SHP77 treated with DMSO at 0.1 percent for 48 hours (cell line): ENCODE measurements at places on chromosomes 16 and 17.

DNA sequence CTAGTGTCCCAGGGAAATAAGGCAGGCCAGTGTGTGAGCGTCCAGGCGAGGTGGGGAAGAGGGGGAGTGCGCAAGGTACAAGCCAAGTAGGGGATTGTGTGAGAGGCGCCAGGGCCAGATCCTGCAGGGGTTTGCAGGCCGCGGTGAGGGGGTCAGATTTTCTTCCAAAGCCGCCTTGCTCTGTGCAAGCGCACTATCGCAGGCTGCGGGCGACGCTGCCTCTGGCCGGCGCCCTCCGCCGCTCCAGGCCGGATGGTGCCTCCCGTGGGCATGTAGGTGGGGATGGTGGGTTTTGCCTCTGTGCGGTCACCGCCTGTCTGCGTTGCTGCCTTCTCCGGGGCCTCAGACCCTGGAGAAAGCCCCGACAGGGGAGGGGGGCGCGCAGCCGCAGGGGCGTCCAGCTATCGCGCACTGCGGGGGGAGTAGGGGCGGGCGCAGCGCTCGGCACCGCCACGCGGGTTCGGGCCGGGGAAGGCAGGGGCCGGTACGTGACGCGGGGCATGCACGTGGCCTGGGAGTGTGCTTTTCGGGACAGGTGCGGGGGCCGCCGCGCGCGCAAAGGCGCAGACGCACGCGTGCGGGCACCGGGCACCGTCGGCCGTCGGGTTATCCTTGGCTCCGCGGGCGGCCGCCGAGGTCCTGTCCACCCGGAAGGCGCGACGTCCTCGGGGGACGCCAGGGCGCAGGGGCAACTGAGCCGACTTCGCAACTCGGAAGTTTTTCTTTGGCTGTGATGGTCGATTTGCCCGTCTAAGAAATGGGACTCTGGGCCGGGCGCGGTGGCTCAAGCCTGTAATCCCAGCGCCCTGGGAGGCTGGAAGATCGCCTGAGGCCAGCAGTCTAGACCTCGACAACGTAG is 1.1 kb upstream of the HAPSTR1 start:
- no peak for DNase-seq

GRCh38 chr17:10111907-10112452 is 86.4 kb downstream of the GAS7 start:
- DNase-seq = no peak

- no peak for DNase-seq
These were observed 104.7 kb upstream of the CDH5 start for GRCh38 chr16:66261826-66262225.

- no peak for DNase-seq
These were observed 37.8 kb downstream of the GNA13 start for GRCh38 chr17:65018610-65019316.

- peak; percentile 98 for DNase-seq
These were observed 20.0 kb upstream of the RASD1 start for GRCh38 chr17:17515934-17516930.

- DNase-seq = no peak
These were observed 378.6 kb upstream of the C16orf82 start for GRCh38 chr16:26688105-26688504.

GRCh38 chr17:72296456-72296855 is 175.6 kb downstream of the SOX9 start:
- no peak for DNase-seq

DNA sequence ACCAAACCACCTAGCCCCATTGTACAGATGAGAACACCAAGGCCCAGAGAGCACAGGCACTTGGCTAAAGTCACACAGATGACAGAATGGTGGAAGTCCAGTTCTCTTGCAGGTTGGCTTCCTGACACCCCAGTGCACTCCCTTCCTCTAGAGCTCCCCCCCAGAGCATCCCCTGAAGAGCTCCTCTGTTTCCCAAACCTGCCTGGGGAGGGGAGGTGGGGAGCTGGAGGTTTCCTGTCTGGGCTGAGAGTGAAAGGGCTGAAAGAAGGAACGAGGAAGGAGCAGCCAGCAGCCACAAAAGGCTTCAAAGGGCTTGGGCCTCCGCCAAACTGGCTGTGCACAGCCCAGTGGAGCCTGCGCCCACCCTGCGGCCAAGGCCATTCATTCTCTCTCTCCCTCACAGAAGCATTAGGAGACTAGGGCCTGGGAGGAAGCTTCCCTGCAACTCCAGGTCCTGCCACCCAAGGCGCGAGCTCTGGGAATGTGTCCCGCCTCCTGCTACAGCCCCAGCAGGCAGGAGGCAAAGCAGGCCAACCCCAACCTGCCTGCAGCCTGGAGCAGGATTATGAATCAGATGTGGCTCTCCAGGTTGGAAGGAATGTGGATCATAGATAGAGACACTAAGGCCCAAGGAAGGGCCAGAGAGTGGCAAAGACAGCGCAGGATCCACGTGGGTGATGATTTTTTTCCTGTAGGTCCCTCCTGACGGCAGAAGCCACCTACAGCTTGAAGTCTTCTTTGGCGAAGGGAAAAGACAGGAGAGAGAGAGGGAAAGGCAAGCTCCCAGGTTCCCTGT is 913 bp downstream of the SLC13A5 start:
- DNase-seq = no peak

DNA sequence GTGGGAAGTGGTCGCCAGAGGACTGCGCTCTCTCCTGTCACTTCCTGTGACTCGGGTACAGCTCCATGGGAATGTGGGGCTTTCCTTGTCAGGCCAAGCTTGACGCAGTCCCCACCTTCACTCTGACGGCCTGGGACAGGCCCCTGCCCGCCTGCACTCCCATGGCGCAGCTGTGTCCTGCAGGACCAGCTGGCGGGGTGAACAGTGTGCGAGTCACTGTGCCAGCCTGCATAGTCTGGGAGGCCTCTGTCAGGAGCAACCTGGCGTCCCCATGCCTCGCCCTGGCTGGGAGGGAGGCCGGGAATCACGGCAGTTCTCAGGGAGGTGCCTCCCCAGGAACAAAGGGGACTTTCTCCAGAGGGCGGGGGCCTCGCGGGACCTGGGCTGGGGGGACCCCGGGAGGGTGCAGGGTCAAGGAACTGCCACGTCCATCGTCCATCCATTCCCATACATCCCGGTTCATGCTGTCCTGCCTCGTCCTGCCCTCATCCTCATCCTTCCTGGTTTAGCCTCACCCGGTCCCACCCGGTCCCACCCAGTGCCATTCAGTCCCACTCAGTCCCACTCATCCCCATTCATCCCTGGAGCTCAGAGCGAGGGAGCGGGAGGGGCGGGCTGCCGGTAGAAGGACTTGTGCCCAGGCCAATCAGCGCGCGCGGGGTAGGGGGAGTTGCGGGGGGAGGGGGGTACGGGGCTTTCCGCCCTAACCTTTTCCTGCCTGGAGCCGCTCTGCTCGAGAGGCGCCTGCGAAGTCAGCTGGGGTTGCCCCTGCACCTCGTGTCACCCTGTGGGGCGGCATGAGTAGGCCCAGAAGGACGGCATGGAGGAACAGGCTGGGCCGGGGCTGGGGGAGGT is 13.4 kb downstream of the FLYWCH1 start:
- DNase-seq = no peak

- DNase-seq = no peak
These were observed 40.8 kb downstream of the MRM1 start for GRCh38 chr17:36641877-36642845.

- no peak for DNase-seq
These were observed 28.0 kb downstream of the NXN start for GRCh38 chr17:951325-952132.

- DNase-seq = no peak
These were observed 172.5 kb downstream of the CCDC182 start for GRCh38 chr17:57572600-57572999.

- DNase-seq = no peak
These were observed 17.0 kb upstream of the TMC5 start for GRCh38 chr16:19400711-19401110.

DNA sequence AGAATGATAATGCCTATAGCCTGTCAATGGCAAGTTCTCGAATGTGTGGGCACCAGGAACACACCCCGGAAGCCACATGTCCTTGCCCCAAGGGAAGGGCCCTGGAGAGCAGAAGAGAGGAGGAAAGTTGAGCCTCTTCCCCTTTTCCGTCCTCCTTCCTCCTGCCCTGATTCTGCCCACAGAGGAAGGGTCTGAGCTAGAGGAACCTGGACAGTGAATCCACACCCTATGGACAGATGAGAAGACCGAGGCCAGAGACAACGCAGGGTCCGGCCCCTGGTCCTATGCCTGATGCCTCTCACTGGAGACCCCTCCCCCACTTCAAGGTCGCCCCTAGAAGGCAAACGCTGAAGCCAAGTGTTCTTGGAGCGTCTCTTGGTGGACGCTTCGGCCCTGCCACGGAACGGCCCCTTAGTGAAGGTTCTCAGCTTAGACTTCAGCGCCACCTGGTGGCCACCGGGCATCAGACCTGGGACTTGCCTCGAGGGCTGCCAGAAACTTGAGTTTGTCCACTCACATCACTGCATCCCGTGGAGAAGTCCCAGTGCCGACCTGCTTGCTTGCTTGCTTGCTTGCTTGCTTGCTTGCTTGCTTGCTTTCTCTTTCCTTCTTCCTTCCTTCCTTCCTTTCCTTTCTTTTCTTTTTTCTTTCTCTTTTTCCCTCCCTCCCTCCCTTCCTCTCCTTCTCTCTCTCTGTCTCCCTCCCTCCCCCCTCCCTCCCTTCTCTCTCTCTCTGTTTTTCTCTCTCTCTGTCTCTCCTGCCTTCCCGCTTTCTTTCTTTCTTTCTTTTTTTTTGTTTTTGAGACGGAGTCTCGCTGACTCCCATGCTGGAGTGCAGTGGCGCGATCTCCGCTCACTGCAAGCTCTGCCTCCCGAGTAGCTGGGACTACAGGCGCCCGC is 20.6 kb upstream of the SPNS3 start:
- DNase-seq = peak; percentile 64

GRCh38 chr16:49833085-49833484 is 22.8 kb downstream of the ZNF423 start:
- DNase-seq = no peak
